Activated CD8-positive, alpha-beta memory T cell treated with anti-CD3 and anti-CD28 coated beads, Interleukin-2, amount 50 U/mL, for 48 hours (primary cell): ENCODE measurements at places on chromosomes 1 and 21.

DNA sequence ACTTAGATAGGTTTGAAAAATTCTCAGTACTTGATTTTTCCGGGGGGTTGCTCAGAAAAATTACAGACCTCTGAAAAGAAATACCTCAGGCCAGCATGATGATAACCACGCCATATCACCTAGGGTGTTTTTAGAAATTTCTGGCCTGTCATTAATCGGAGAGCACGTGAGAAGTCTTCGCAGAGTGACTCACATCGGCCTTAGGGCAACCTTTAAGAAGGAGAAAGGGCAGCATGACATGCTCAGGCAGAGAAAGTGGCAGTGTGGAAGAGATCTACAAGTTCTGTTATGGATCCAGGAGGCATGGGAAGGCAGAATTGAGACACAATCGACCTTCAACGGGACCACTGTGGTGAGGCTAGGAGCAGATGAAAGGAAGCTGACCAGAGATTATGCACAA is 506.3 kb downstream of the LMO4 start:
- DNase-seq: no peak

GRCh38 chr1:26164036-26164860 is 4.5 kb downstream of the C1orf232 start:
- DNase-seq: peak; percentile 82

DNA sequence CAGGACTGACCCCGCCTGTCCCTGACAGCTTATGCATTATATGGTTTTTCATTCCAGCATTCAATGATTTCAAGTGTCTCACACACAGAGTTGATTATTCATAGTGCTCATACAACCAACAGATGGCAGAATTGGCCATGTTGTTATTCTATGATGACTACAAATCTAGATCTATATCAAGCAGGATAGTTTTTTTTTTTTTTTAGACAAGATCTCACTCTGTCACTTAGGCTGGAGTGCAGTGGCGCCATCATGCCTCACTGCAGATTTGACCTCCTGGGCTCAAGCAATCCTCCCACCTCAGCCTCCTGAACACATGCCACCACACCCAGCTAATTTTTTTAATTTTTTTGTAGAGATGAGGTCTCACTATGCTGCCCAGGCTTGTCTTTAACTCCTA is 40.1 kb upstream of the LRRC8D start:
- no peak for DNase-seq

DNA sequence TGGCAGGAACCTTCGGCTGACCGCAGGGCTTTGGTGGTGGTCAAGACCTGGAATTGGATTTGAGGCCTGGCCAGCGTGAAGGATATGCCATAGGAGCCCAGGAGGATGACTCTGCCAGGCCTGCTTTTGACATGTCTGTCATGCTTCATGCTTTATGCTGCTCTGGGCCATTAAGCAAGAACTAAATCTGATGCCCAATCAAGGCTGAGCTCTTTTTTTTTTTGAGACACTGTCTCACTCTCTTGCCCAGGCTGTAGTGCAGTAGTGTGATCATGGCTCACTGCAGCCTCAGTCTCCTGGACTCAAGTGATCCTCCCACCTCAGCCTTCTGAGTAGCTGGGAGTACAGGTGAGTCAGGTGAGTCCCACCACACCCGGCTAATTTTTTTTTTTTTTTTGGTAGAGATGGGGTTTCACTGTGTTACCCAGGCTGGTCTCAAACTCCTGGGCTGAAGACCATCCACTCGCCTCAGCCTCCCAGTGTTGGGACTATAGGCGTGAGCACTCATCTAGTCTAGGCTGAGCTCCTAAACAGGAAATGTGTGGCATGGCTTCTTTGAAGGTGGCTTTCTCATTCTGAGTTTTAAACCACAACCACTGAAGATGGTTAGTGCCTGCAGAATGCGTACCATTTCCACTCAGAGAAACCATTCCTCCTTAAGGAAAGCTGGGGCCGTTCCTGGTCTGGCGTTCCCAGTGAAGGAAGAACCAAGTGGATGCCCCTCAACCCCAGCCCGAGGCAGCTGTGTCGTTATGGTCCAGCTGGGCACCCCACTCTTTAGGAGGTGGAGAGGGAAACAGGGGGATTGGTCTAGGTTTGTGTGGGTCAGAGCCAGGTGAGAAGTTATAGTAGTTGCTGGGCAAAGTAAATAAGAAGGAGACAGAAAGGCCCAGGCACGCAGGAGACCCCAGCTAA is 34.2 kb upstream of the ATP5PO start:
- peak; percentile 79 for DNase-seq

- no peak for DNase-seq
Measured at GRCh38 chr1:240312872-240313271, 221.2 kb downstream of the FMN2 start.

DNA sequence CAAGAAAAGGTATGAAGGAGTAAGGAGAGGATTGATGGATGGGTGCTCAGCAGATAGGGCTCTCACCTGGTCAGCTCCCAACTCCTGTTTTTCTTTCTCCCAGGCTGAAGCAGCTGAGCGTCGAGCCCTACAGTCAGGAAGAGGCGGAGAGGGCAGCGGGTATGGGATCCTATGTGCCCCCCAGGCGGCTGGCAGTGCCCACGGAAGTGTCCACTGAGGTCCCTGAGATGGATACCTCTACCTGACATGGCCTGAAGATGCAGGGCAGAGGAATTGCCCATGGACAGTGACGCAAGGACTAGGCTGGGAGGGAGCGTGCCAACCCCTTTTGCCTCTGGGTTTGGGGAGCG is 739 bp downstream of the ZNF593 start:
- no peak for DNase-seq

DNA sequence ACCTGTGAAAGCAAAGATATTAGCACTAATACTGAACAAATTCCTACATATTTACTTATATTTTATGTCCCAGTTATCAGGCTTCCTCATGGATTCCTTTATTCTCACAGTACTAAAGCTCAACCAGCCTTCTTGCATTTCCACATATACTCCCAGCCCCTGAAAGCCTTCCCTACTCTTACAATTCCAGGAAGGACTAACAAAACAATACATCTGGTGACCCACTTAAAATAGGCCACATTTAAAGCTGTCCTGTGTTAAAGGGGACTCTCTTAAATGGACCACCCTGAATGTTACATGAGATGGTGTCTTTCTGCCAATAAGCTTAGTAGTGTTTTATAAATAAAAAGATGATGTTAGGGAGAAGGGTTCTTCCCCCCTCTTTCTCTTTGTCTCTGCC is 54.4 kb downstream of the NTMT2 start:
- DNase-seq: no peak

GRCh38 chr1:84635429-84635828 is 54.8 kb downstream of the SSX2IP start:
- no peak for DNase-seq

DNA sequence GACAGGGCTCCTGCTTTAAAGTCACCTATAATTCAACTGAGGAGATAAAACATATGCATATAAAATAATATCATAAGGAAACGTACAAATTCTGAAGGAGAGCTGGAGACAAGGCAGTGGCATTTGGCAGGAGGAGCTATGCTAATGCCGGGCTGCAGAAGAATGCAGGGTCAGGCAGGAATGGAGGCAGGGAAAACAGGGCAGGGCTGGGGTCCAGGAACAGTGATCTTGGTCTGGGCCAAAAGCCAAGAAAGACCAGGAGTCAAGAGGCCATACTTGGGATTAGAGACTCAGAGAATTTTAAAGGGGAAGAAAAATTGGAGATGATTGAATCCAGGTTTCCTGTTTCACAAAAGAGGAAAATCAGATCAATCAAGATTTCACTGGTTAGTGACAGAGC is 20.0 kb upstream of the BRDT start:
- no peak for DNase-seq

GRCh38 chr1:160366731-160367515 is at the start of gene NHLH1:
Gene NHLH1, plus strand, starts transcription at chr1:160367071. Its CDS starts 3,661 bp downstream, at chr1:160370732.
- DNase-seq: no peak

DNA sequence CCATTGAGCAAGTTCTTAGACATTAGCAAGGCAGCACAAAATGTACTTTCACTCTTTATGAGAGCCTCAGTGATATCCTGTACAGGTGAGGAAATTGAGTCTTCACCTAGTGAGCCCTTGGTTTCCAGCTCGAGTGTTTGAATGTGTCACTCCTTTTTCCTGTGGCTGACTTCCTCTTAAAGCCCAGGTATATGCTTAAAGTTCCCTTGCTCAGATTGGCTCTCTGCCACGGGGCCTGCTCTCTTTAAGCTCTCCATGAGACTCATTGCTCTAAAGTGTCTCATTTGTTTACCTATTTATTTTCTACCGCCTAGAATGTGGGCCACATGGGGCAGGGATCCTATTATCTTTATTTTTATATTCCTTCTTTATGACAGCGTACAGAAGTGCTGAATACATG is 324.9 kb downstream of the SIPA1L2 start:
- DNase-seq: no peak

GRCh38 chr1:75127916-75128717 is 6.1 kb upstream of the LHX8 start:
- DNase-seq: no peak

- no peak for DNase-seq
Measured at GRCh38 chr1:94092210-94092613, 28.7 kb downstream of the ABCA4 start.

GRCh38 chr1:219676012-219676765 is 63.3 kb upstream of the ZC3H11B start:
- no peak for DNase-seq

DNA sequence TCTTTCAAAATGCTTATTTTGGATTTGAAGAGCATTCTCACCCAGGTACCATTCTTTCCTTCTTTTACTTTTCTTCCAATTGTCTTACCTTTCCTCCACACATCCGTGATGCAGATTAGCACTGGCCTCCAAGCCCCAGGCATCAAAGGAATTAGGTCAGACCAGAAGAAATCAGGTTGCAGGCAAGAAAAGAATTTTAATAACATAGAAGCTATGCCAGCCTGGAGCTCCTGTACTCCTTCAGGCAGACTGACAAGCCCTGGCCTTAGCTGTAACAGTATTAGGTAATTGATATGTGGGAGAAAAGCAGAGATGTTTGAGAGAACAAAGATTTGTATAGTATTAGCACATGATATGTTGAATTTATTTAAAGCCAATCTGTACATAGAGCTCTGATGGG is 390.4 kb upstream of the ADGRL2 start:
- no peak for DNase-seq

- no peak for DNase-seq
Measured at GRCh38 chr1:159779403-159779851, 1.3 kb upstream of the DUSP23 start.

- DNase-seq: no peak
Measured at GRCh38 chr1:221093903-221094791, 214.9 kb downstream of the HLX start.

- DNase-seq: no peak
Measured at GRCh38 chr1:45455162-45455561, 35.8 kb downstream of the TESK2 start.

DNA sequence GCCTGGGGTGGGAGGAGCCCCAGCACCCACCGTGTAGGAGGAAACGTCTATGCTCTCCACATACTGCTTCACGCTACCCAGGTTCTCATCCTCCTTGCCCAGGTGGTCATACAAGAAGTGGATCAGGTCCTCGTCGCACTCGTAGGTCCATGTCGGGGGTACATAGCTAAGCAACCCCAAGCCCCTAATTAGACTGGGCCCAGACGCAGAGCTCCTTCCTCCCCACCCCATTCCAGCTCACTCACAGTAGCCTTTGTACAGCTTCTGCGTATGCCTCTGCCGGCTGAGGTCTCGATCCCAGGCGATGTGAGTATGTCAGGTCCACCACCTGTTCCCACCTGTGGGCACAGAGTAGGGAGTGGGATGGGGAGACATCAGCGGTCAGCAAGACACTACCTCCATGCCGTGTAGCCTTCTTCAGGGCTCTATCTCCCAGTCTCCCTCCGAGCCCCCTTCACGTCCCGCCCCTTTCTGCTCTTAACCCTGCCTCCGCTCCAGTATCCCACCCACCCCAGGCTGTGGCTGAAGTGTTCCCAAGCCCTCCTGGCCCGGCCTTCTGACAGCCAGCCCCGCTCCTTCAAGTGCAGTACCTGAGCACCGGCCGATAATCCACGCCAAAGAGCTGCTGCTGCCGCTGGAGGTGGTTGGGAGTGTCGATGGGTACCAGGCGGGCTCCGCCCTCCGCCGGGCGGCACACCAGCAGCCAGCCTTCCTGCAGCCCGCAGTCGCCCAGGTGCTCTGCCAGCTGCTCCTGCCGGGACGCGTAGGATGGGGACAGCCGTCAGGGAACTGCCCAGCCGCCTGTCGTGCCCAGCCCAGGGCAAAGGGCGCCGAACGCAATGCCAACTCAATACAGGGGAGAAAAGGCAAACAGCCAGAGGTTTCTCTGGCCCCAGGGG is 919 bp downstream of the HECTD3 start:
- peak; percentile 70 for DNase-seq

DNA sequence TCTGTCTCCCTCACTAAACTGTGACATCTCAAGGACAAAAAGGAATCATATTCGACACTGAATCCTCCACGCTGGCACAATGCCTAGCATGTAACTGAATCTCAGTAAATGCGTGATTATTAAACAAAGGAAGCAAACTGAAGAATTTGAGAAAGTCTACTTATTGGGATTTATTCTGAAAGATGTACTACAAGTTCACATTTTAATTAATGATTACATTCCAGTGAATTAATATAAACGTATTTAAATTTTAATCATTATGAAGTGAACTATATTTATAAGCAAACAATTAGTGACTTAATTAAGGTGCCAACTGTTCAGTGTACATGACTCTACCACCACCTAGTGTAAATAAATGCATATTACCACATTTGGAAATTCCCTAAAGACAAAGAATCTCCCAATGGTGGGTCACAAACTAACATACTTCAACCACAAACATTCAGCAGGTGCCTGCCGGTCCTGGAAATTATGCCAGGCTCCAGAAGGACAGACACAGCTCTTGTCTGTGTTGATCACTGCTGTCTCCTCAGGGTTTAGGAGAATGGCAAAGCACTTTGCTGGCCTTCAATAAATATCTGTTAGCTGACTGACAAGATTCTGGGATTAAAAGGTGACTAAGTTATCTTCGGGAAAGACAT is 56.3 kb downstream of the SMYD3 start:
- no peak for DNase-seq

GRCh38 chr1:65289449-65289848 is 19.9 kb upstream of the DNAJC6 start:
- DNase-seq: no peak

- DNase-seq: no peak
Measured at GRCh38 chr21:39048064-39048463, 135.2 kb downstream of the PSMG1 start.

DNA sequence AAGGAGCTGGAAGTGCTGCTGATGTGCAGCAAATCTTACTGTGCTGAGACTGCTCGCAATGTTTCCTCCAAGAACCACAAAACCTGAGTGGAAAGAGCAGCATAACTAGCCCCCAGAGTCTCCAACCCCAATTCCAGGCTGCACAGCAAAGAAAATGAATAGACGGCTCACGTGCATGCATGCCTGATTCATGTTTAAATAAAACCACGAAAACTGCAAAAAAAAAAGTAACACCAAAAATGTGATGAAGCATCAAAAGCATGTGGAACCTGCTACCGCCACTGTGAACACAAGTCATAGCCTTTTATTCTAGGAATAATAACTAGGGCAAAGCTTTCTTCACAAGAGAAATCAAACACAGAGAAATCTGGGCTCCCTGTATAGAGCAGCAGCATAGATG is 9.6 kb upstream of the TRNP1 start:
- DNase-seq: no peak

DNA sequence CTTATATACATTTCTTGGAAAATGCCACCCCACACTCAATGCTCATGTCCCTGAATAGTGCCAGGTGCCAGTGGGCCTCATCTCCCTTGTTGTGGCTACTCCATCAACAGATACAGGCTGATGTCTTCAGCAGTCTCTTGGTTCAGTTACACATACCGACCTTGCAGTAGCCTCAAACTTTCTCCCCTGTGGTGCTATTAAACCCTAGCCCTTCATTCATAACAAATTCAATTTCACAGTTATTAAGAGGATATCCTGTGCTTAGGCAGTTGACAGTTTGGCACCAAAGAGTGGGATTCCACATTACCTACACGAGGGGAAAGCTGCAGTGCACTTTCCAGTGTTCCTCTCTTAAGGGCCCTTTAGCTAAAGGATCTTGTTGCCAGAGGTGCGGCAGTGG is 35.9 kb upstream of the CAMK1G start:
- no peak for DNase-seq
